ENCODE measurements at places on chromosomes 13 and 19.

- peak; percentile 76 for DNase-seq
These were observed 1227.1 kb downstream of the SLITRK1 start for GRCh38 chr13:82654861-82655855.

DNA sequence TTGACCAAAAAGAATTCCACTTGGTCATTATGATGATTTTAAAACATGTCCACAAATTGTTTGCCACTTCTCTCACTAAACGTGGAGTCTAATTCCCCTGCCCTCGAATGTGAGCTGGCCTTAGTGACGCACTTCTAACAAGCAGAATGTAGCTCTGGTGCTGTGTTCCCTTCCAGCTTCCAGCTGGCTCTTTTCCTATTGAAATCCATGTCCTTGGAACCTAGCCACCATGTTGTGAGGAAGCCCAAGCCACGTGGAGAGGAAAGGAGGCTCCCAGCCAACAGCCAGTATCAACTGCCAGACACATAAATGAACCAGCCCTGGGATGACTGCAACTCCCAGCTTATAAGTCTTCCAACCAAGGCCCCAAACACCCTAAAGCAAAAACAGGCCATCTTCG, 23.6 kb upstream of the CEBPA start:
- DNase-seq = no peak

DNA sequence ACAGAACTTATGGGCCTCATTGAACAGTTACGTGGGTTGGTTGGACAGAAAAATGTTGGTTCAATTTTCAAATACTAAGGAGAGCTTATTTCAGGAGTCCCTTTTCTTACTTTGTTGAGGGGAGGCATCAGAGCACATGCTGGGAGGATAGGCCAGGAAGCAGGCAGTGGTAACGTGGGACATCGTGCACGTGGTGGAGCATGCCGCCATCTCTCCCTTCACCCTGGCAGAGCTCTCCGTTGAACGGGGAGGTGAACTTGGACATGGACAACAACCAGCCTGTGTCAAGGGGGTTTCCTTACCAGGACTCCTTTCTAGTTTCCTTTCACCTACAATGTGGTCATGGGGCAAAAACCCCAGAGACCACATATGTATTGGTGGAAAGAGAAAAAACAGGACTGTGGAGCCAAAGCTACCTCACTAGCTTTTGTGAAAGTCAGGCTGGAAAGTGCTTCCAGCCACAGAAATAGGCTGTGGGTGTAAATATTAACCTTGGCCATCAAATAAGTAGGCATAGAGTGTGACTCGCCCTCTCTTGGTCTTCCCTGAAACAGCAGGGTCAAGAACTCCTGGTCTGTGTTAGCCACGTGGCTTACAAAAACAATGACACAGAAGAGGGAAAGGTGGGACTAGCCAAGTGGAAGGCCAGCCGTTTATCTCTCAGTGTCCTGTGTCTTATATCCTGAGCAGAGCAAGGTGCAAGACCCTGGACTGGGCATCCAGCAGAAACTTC, 14.4 kb downstream of the MICOS13 start:
- peak; percentile 71 for DNase-seq

- no peak for DNase-seq
These were observed 283.0 kb downstream of the DNAJC15 start for GRCh38 chr13:43306372-43306771.

GRCh38 chr19:36258028-36258875, 43.3 kb downstream of the ZNF146 start:
- DNase-seq = no peak

DNA sequence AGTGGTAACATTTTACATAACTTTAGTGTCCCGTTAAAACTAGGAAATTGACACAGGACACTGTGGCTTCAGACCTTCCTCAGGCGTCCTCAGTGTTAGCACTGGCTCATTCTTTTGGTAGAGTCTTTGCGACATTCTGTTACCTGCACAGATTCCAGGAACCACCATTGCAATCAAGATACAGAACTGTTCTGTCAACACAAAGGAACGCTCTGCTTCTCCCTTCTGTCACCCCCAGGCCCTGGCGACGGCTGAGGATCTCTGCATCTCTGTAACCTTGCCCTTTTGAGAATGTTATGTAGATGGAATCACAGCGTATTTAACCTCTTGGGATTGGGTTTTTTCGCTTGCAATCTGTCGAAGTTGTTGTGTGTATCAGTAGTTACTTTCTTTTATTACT, 22.6 kb downstream of the KDM4B start:
- no peak for DNase-seq

DNA sequence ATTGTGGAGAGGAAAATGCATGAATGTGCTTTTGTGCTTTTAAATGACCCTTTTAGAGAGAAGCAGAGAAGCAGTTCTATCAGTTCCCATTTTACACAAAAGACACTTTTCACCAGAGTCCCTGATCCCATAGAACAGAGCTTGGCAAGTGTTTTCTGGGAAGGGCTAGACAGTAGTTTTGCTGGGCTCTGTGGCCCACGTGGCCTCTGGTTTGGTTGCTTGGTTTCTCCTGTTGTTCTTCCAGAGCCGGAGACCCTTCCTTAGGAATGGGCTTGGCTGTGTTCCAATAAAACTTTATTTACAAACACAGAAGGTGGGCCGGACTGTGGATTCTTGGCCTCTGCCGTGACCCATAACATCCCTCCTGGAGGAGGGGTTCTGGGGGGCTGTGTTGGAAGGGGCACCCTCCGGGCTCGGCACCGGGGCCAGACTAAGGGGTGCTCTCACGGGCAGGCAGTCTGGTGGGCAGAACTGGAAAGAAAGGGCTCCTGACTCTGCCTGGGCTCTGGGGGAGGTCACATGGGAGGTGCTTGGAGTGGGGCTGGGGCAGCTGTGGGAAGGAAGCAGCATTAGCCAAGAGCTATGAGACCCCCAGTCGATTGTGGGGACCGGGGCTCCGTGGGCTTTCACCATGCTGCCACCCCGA, 3.2 kb downstream of the SPPL2B start:
- no peak for DNase-seq

GRCh38 chr13:73412933-73413332, 354.1 kb downstream of the KLF5 start:
- no peak for DNase-seq

DNA sequence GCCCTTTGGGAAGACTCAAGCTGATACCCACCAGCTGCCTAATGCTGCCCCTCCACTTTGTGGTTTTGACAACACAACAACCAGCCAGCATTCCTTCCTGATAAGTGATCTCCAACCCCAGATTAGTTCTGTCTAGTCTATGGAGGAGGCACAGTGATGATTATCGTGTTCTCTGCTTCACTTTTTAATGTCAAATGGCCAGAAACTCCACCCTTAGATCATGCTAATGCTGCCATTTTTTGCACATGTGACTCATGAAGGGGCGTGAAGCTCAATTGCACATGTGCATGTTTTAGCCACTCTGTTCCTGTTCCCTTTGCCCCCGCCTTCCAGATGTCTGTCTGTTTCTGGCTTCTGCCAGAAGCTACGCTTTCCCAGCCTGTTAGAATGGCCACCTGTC, 199.8 kb downstream of the COG6 start:
- no peak for DNase-seq

- DNase-seq = no peak
These were observed 9.6 kb downstream of the PRR22 start for GRCh38 chr19:5774921-5775320.

GRCh38 chr13:38024431-38024830, 154.9 kb upstream of the TRPC4 start:
- DNase-seq = peak; percentile 48

DNA sequence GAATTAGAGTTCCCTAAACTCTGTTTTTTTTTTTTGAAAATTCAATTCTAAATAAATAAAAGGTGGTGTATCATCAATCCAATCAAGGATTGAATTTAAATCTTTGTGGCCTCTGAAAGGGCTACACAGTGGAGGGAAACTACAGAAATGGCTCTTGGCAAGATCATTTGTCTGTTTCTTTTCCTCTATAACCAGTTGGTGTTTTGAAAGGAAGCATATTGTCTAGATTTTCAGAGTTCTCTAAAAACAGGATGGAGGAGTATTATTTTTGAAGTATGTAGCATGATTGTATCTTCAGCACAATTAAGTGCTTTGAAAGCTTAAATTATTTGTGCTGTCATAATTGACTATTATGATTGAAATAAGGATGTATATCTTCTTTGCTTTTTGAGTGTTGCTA, 29.8 kb downstream of the WASF3 start:
- no peak for DNase-seq

DNA sequence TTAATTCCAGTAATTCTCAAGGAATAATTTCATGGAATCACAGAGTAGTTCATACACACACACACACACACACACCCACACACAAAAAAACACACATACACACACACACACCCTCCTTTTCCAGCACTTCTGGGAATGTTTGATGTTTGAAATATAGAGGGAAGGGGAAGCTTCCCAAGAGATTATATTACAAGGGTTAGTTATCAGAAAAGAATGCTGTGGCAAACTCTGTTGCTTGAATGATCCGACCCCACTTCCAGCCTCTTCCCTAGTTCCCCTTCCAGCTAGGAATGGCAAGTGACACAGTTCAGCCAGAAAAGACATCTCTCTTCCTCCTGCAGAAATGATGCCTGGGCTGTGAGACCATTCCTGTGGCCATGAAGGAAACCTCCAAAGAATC, 49.9 kb downstream of the KCTD12 start:
- peak; percentile 50 for DNase-seq

- no peak for DNase-seq
These were observed 1.2 kb downstream of the SLC27A1 start for GRCh38 chr19:17471410-17472125.

GRCh38 chr13:97185751-97186150, 36.4 kb upstream of the MBNL2 start:
- no peak for DNase-seq

DNA sequence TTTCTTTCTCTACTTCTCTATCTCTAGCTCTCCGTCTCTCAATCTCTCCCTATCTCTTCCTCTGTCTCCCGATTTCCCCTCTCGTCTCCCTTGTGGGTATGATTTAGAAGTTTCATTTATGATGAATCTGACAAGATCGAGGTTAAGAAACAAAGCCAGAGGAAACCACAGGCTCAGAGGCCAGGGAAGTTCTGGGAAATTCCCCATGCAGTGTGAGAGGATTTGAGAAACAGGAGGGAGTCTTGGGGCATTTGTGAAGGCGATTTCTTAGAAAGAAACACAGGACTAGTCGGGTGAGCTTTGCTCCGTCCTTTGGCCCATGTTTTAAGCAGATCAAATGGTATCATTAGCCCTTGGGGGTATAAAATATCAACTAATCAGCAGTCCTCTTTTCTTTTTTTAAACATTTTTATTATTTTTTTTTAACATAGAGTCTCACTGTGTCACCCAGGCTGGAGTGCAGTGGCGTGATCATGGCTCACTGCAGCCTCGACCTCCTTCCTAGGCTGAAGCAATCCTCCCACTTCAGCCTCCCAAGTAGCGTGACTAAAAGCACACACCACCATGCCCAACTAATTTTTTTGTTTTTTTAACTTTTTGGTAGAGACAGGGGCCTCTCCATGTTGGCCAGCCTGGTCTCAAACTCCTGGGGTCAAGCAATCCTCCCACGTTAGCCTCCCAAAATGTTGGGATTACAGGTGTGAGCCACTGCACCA, 25.8 kb downstream of the TNFSF9 start:
- peak; percentile 31 for DNase-seq

DNA sequence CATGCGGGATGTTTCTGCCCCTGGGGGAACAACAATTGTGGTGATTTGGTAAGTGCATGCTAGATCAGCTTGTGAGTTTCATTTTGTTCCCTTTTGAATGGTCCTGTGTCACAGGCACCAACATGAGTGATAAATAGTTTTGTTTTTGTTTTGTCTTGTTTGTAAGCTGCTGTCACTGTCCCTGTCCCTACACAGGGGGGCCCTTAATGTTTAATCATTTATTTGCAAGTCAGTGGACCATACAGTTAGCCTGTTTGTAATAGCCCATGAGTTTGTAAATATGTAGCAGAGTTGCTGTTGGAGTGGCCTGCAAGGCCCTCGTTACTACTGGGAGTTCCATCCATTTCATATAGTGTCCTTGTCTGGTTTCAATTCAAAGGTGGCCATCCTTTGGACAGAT, 979.6 kb upstream of the SPRY2 start:
- no peak for DNase-seq

- peak; percentile 17 for DNase-seq
These were observed at the start of gene NANOS2 for GRCh38 chr19:45913874-45914830. TSS of gene NANOS2 (minus strand) at chr19:45914778. CDS start at chr19:45914693, 85 bp downstream.

GRCh38 chr19:15631817-15632216, 8.9 kb upstream of the CYP4F3 start:
- peak; percentile 14 for DNase-seq

DNA sequence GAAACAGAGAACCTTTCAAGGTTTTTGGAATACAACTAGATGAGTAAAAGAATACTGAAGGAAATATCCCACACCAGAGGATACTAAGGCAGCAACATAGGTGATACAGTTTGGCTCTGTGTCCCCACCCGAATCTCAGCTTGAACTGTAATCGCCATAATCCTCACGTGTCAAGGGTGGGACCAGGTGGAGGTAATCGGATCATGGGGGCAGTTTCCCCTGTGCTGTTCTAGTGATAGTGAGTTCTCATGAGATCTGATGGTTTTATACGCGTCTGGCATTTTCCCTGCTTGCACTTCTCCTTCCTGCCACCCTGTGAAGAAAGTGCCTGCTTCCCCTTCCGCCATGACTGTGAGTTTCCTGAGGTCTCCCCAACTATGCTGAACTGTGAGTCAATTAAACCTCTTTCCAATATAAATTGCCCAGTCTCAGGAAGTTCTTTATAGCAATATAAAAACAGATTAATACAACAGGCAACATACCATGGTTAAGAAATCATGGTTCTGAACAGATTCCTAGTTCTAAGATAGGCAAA, 97.0 kb downstream of the ABCC4 start:
- no peak for DNase-seq

DNA sequence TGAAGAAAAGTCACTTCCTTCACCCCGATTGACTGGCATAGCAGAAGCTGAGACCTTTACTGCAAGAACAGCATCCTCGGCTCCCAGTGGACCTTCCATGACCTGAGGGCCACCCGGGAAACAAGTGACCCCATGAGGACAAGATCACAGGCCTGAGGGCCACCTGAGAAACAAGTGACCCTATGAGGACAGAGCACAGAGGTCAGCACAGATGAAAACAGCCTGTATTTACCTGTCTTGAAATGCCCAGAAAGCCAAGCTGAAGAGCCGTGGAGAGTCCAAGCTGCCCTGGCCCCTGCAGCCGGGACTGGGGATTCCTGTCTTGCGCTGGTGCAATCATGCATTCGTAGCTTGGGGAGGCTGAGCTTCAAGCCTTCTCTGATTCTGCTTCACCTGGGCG, 114.2 kb upstream of the SPACA7 start:
- no peak for DNase-seq

DNA sequence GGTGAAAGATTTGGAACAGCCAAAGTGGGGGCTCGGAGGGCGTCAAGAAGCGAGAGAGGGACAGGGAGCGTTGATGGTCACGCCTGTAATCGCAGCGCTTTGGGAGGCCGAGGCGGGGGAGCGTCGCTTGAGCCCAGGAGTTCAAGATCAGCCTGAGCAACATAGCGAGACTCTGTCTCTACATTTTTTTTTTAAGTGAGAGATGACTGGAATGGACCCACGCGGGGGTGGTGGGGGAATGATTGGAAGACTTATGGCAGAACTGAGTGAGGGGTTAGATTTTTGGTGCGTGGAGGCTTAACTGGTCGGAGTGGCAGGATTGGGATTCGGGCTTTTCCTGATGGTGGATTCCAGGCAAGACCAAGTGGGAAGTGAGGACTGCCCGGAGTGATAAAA, 725 bp downstream of the PSMD8 start:
- no peak for DNase-seq
